ENCODE measurements at places on chromosomes 7 and 10. TPM values are rescaled to one million over a fixed set of nuclear protein-coding genes. Genes with fewer than 3 reads are reported as not detected.

The SYT15B gene
- total RNA-seq = 0.05 TPM

- peak; percentile 24 for DNase-seq
Observed at GRCh38 chr7:44979481-44980392, 922 bp upstream of the MYO1G start.

DNA sequence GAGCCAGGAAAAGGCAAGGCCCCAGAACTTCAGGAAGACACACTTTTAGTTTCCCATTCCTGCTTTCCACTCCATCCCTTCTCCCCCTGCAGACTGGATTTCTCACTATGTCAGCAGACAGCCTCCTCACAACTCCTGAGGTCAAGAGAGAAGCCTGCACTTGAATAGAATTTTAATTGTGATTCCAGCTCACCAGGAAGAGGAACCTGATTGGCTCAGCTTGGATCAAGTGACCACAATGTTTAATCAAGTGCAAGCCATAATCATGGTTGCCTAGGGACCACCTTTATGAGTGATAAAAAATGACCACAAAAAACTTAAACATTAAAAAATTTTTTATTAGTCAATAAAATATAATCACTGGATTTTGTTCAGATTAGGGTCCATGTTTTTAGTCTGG, 244.7 kb upstream of the RHOBTB1 start:
- DNase-seq = peak; percentile 11

GRCh38 chr7:110790992-110791391, 299.9 kb upstream of the LRRN3 start:
- DNase-seq = no peak

DNA sequence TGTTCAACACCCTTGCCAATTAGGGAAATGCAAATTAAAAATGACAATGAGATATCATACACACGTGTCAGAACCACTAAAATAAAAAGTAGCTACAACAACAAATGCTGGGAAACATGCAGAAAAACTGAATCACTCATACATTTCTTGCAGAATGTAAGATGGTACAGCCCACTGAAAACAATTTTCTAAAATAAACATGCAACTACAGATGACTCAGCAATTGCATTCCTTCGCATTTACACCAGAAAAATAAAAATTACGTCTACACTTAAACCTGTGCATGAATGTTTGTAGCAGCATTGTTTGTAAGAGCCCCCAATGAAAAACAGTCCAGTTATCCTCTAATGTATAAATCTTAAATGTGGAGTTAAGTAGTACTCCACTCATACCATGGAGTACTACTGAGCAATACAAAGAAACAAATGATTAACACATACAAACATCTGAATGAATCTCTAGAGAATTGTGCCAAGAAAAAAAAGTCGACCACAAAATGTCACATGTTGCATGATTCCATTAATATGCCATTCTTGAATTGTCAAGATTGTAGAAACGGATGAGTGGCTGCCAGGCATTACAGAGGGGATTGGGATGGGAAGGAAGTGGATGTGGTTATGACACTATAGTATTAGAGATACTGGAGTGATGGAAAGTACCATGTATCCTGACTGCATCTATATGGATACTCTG, 134.6 kb upstream of the NPSR1 start:
- peak; percentile 56 for DNase-seq

The ADIRF gene
- total RNA-seq = 4.2 TPM

DNA sequence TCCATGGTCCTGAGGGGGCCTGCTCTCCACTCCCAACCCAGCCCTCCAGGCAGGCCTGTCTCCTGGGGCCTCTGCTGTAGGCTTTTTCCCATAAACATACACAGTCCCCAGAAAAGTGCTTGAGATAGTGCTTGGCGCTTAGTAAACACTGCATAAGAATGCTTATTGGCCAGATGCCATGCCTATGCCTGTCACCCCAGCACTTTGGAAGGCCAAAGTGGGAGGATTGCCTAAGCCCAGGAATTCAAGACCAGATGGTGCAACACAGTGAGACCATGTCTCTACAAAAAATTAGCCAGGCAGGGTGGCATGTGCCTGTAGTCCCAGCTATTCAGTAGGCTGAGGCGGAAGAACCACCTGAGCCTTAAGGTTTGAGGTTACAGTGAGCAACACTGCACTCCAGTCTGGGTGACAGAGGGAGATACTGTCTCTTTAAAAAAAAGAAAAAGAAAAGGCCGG, 24.6 kb upstream of the ASL start:
- DNase-seq = peak; percentile 98

DNA sequence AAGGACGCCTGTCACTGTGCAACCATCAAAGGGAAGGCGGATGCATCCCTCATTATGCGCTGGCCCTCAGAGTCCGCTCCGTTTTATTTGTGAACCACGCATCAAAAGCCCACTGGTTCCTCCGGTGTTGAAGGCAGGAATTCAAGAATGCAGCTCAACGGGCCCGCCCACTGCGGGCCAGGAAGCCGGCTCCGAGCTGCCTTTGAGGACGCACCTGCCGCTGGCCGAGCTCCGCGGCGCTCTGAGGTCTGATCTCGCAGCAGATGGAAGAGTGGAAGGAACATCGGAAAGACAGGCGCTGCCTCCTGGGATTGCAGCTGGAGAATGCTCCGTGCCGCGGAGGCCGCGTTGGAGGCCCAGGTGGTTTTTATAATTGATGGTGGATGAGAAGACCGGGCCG, 56.9 kb upstream of the ADGRA1 start:
- no peak for DNase-seq

- DNase-seq = no peak
Observed at GRCh38 chr10:32150532-32151101, 94.4 kb upstream of the KIF5B start.

GRCh38 chr7:143884969-143885559, 16.9 kb downstream of the TCAF1 start:
- peak; percentile 68 for DNase-seq

The FGFR2 gene
- total RNA-seq = 2.1 TPM

The HSPA12A gene
- 4.7 TPM for total RNA-seq

The NPY gene
- 2.4 TPM for total RNA-seq

- DNase-seq = no peak
Observed at GRCh38 chr10:48658975-48659269, 25.8 kb upstream of the WDFY4 start.

DNA sequence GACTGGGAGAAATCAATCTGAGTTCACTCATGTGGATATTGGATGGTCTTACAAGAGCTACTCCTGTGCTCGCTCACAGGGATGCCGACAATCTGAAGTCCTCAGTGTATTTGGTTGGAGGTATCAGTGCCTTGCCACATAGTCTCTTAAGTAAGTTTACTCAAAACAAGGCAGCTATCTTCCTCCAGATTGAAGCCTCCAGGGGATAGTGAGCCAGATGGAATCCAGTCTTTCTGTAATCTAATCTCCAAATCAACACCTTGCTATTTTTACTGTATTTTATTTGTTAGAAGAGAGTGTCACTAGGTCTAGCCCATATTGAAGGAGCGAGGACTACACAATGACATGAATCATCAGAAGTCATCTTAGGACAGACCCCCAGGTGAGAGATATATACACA, 456.6 kb upstream of the POT1 start:
- no peak for DNase-seq

DNA sequence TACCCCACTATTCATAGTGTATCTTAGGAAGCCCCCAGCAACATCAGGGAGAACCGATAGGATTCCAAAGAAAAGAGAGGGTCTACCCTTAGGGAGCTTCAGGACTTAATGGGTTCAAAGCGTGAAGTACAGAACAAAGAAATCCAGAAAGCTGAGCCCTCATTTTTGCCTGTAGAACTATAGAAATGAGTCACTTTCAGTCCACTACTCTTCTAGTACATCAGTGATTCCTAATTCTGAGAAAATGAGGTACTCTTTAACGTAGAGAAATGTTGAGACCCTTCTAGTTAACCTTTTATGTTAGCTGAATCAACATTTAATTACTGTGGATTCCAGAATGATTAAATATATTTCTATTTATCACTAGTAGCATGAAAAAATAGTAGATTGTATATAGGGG, 1.8 kb downstream of the TDRD1 start:
- DNase-seq = no peak

The GPR26 gene
- not detected for total RNA-seq

Measured in M059J (cell line).